ENCODE measurements at places on chromosomes 2 and 18. TPM values are rescaled to one million over a fixed set of nuclear protein-coding genes. Genes with fewer than 3 reads are reported as not detected.

The CMPK2 gene
- polyA plus RNA-seq = 5.6 TPM

The GPR45 gene
- 0.12 TPM for polyA plus RNA-seq

The GALR1 gene
- polyA plus RNA-seq = 0.15 TPM

The SLC39A6 gene
- 41.3 TPM for polyA plus RNA-seq

DNA sequence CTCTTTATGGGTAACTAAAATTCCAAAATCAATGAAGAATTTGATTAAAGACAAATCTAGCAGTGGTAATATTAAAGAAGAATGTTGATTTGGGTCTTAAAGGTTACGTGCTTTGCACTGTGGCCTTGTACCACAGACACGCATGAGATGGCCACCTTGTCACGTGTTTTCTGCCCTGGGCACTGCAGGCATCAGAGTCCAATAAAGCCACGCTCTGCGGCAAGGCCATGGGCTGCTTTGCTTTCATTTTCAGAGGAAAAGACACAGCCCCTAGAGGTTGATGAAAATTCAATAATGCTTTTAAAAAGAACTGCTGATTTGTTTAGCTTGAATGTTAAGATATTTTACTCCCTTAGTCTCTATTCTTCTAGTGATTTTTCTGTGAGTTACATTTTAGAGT, 30.4 kb downstream of the AOX1 start:
- DNase-seq = no peak

DNA sequence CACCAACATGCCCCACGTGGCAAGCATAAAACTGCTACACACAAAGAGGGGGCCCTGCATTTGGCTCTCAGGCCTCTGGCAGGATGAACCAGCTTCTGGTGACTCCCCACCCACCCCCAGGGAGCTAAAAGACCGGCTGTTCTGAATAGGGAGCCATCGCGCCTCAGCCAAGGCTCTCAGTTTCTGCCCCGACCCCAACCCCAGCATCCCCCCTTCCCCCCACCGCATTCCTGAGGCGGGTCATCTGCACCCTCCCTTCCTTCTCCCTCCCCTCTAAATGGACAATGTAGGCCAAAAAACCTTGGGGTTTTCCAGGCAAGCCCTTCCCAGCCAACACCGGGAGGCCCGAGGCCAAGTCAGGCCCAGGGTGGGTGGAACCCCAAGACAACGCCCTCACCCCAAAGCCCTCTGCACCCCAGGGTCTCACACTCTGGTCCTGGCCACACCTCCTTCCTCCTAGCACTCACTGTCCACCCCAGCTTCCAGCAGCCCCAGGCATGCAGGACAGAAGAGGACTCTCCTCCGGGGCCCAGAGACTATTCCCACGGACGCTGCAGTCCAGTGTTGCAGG, 5.7 kb downstream of the CYP26B1 start:
- no peak for DNase-seq

- DNase-seq = no peak
Observed at GRCh38 chr2:143401861-143402260, 272.6 kb downstream of the ARHGAP15 start.

DNA sequence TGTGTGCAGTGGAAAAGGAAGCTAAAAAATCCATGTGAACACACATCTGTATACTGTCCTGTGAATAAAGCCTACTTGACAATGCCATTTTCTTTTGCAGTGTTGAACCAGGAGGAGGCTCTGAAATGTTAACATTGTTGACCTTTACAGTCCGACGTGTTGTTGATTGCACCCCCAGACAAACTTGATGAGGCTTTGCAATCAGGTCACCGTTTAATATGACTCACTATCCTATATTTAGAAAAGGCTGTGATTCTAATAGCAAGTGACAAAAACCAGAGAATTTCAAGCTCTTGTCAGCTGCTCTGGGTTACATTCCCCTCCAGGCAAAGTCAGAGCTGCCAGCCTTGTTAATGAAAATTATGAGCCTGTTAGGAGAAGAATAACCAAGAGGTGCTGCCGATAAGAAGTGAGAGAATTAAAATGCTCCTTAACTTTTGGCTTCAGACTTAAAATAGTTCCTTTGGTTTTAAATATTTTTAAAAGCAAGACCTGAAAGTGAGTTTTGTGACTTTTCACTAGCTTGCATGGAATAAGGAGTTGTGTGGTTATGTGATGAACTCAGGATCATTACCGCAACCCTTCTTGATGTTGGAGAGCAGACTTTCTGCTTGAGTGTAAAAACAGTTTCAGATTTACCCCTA, 162.1 kb downstream of the QPCT start:
- DNase-seq = no peak

GRCh38 chr2:169694894-169695260, 608 bp downstream of the PHOSPHO2 start:
- no peak for DNase-seq

DNA sequence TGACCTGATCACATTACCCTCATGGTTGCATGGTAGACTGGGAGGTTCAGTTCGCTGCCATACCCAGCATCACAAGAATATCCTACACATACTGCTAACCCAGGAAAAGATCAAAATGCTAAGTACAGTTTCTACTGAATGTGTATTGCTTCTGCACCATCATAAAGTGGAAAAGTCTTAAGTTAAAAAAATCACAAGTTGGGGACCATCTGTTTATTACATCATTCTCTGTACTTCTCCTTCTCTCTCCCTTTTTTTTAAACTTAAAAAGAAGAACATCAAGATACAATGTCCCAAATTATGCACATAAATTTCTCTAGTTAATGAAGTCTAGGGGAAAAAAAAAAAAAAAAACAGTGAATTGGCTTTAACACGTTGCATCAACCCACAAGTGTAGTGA, 43.3 kb downstream of the NBAS start:
- DNase-seq = no peak

DNA sequence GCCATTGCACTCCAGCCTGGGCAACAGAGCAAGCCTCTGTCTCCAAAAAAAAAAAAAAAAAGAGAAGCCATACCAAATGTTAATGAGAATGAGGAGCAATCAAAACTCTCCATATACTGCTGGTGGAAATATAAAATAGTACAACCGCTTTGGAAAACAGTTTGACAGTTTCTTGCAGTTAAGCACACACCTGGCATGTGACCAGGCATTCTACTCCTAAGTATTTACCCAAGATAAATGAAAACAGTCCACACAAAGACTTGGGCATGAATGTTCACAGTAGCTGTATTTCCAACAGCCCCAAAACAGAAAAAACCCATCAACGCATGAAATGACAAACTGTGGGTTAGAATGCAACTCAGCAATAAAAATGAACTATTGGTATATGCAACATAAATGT, 76.0 kb upstream of the ST8SIA5 start:
- DNase-seq = peak; percentile 8

DNA sequence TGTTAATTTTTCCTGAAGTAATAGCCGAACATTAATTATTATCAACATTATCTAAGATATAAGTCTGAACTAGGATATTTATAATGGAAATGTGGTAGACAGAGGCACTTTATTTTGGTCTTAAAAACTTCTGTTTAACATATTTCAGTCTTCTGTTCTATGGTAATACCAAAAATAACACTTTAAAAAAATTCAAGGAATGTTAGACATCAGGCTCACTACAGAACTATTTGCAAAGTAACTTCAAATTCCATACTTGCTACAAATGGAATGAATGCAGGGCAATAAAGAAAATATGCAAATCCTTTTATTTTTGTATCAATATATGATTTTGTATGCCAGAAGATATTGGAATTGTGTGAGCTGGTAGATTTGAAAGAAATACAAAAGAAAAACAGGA, 345.5 kb upstream of the DSEL start:
- no peak for DNase-seq

DNA sequence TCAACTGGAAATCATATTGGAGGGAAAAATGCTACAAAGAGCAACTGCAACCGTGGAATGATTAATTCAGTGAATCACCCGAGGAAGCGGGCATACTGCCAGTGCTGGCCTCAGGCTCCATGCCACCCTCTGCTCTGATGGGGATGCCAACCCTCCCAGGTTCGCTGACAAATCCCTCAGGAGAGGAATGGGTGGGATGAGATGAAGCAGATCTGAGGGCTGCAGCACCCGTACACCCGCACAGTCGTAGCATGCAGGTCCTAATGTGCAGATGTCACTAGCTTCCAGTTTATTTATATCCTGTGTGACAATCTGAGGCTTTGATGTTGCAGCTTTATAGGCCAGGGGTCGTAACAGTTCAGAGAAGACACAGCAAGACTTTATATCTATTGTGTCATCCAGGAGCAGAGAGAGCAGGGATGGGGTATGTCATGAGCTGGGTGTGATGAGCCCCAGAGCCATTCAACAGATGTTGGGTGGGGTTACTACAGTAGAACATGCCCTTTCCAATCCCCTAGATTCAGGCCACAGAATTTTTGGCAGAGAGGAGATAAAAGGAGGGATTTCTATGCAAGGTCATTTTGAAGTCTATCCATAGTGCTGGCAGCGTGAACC, 44.6 kb downstream of the DPP4 start:
- no peak for DNase-seq

The PLB1 gene
- polyA plus RNA-seq = 1.4 TPM

The NR4A2 gene
- 3.8 TPM for polyA plus RNA-seq

The WDPCP gene
- polyA plus RNA-seq = 14.6 TPM

GRCh38 chr18:55092166-55092565, 132.9 kb upstream of the CCDC68 start:
- no peak for DNase-seq

DNA sequence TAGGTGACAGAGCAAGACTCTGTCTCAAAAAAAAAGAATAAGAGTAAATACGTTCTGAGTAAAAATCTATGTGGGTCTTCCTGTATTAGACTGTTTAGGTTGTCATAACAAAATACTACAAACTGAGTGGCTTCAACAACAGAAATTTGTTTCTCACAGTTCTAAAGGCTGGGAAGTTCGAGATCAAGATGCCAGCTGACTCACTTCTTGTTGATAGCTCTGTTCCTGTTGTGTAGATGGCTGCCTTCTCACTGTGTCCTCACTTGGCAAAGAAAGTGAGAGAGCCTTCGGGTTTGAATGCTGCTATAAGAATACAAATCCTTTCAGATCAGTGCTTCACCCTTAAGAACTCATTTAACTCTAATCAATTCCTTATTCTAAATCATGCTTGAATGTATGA, 430.0 kb upstream of the VWC2L start:
- no peak for DNase-seq

- DNase-seq = peak; percentile 82
Observed at GRCh38 chr18:24231773-24232735, 93.2 kb downstream of the CABYR start.

DNA sequence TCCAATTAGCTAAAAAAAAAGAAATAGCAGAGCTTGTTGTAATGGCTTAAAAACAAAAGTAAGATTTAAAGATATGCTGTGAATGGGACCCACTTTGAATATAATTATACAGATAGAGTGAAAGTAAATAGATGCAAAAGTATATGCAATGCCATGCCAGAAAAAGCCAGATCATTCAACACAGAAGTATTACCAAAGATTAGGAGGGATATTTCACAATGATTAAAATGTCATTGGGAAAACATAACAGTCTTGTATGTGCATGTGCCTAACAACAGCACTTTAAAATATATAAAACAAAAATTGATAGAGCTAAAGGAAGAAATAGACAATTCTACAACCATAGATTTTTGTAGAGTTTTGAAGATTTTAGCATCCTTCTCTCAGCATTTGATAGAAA, 19.9 kb upstream of the SIGLEC15 start:
- no peak for DNase-seq

GRCh38 chr2:26854283-26854827, 6.4 kb downstream of the DPYSL5 start:
- DNase-seq = no peak

Data from right lung (tissue), 10 donors.